NCI-H226 (cell line): ENCODE measurements at places on chromosomes 12 and 14.

- DNase-seq, result no peak
These were observed 629 bp downstream of the RAD51AP1 start for GRCh38 chr12:4539167-4539870.

GRCh38 chr12:19045426-19045825, 84.1 kb upstream of the PLEKHA5 start:
- no peak for DNase-seq

DNA sequence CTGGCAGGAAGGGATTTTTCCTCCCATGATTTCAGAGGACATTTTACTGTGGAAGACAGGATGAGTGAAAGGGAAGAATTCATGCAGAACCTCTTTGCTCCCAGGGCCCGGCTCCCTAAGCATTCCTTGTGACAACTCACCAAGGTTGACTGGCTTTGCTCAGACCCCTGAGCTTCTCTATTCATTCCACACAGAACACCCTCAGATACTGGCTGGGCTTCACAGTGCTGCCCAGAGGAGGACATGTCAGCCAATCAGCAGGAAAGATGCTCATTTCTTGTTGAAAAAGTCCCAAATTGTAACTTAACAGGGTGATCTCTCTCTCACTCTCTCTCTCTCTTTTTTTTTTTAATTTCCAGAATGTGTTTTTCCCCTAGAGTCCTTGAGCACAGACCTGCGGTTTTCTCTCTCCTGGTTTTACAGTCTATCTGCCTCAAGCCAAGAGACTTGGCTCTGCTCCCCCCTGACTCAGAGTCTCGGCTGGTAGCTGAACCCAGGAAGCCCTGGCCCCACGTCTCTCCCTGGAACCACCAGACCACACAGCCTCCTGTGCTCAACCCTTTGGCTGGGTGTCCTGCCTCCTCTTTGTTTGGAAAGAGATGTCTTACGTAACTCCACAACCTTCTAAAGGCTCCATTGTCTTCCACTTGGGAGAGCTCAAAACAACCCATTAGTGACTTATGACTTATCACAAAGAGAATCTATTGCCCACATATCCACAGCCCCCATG, 43.9 kb downstream of the SSPN start:
- peak; percentile 99 for DNase-seq

DNA sequence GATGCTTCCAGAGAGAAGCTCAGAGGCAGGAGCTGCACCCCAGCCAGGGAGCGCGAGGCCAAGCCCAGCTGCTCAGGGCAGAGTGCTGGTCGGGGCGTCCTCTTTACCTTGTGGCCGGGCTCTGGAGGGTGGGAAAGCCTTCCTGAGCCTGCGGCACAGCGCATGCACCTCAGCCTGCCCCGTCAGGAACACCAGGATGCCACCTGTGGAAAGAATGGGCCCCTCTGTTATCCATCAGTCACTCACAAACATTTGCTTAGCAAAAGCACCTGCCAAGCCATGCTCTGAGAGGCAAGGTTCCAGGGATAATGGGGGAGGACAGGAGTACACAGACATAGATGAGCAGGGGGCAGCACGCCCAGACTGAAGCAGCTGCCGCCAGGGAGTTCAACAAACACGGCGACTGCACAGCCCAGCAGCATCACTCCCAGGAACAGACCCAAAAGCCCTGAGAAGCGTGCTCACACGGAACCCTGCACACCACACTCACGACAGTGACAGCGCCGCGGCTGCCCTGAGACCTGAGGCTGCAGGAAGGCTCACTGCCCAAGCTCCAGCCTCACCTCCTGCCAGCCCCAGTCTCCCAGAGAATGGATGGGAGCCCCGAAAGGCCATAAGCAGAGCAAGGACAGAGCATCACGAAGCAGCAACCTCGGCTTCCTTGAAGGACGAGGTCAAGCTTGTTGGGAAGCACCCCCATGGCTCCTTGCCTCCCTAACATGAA, 21.8 kb downstream of the DHX37 start:
- no peak for DNase-seq

- DNase-seq, result no peak
These were observed 250.9 kb upstream of the OR4E1 start for GRCh38 chr14:21924479-21924878.

- peak; percentile 7 for DNase-seq
These were observed 127.4 kb upstream of the MAP1LC3B2 start for GRCh38 chr12:116431677-116432300.

DNA sequence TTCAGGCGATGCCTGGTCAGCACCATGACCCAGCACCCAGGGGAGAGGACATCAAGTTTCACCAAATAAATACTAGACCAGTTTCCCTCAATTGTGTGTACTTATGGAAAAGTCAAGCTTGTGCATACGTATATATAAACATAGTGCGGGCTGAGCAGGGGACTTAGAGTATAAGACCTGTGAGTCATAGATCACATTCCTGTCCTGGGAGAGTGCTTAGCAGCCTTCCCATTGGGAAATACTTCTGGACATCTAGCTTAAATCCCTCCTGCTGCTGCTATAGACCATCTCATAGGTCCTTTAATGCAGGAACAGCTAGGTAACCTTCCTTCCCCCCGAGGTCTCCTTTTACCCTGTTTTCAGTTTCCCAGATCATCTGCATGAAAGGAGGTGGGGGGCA, 51.9 kb downstream of the PRMT8 start:
- DNase-seq, result no peak

- DNase-seq, result no peak
These were observed 35.3 kb downstream of the SDR9C7 start for GRCh38 chr12:56898938-56899337.

DNA sequence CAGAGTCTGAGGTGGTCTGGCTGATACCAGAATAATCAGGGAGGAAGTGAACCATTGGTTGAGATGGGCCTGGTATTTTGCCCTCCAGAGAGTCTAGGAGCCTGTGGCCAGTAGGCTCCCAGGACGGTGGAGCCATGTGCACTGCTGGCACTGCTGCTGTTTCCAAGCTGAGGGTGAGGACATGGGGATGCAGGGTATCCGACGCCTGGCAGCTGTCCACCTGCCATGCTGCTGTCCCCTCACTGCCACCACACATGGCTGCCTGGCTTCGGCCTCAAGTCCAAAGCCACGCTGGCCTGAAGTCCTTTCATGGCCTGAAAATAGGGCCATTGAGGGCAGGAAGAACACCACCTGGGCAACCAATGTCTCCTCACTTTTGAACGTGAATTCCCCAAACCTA, 8.6 kb downstream of the CACNA1C start:
- no peak for DNase-seq

- no peak for DNase-seq
These were observed 1159.2 kb upstream of the TMEM132C start for GRCh38 chr12:127107744-127108143.

DNA sequence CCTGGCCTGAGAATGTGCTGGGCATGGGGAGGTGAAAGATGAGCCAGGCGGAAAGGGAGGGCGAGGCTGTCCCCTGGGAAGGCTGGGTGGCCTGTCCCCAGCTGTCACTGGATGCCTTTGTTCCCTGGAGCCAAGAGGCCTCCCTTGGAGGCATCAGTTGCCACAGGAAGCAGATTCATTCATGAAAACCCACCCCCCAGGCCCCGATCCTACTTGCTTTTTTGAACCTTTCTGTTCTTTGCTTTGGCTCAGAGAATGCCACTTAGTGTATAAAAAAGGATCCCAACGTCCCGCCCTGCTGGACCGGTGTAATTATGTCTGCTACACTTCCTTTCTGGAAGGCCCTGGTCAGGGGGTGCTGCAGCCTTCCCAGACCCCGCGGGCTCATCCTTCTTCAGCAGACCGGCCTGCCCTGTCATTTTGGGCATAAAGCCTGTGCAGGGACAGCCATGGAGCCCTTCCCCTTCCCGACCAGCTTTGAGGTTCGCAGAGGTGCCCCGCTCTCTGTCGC, 220.2 kb downstream of the SLC41A2 start:
- DNase-seq, result no peak

GRCh38 chr12:67690656-67691055, 42.1 kb downstream of the DYRK2 start:
- peak; percentile 73 for DNase-seq

DNA sequence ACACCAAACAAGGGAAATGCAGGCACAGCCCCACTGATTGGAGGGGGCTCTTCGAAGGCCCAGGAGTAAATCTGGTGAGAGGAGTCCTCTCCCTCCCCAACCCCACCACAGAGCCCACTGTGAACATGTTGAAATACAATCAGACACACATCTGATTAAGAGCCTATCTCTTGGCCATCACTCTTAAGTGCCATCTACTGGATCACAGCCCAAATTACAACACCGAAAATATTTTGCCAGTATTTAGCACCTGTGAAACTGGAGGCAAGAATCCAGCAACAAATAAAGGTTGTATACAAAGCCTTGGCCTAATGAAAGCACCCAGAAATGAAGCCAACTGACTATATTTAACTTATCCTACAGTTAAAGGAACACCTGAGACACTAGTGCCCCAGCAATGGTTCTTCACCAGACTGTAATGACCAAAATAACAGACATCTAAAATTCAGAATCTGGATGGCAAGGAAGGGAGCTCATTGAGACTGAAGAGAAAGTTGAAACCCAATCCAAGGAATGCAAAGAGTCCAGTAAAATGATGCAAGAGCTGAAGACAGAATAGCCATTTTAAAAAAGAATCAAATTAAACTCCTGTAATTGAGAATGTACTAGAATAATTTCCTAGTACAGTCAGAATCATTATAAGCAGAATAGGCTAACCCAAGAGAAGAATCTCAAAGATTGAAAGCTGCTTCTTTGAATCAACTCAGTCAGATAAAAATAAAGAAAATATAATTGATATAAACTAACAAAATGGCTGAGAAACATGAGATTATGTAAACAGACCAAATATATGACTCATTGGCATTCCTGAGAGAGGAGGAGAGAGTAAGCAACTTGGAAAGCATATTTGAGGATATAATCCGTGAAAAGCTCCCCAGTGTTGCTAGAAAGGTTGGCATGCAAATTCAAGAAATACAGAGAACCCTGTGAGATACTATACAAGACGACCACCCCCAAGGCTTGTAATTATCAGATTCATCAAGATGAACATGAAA, 1117.0 kb downstream of the FLRT2 start:
- DNase-seq, result no peak

DNA sequence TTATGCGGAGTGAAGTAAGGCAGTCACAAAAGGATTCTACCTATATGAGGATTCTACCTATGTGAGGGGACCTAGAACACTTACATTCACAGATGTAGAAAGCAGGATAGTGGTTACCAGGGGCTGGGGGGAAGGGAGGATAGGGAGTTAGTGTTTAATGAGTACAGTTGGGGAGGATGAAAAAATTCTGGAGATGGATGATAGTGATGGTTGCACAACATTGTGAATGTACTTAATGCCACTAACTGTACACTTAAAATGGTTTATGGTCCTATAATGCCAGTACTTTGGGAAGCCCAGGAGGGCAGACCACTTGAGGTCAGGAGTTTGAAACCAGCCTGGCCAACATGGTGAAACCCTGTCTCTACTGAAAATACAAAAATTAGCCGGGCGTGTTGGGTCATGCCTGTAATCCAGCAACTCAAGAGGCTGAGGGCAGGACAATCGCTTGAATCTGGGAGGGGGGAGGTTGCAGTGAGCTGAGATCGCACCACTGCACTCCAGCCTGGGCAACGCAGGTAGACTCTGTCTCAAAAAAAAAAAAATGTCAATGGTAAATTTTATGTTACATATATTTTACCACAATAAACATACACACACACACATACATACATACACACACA, 25.4 kb downstream of the SVOP start:
- no peak for DNase-seq

- no peak for DNase-seq
These were observed 82.2 kb downstream of the PPP2R5C start for GRCh38 chr14:101843665-101844064.

DNA sequence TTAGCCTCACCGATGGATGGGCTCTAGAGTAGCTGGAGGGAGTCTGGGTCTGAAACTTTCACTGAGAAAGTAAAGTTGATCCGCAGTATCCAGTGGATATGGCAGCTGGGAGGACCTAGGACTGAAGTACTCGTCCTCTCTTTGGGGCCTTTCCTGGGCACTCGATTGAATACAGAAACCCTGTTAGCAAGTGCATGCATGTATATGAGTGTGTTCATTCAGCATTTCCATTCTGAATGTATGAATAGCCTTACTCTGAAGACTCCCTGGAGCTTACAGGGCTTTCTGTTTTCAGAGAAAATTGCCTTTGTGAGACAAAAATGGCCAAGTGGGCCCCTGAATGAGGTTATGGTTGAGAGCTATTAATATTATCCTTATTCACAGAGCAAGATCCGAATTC, 62.8 kb downstream of the DAD1 start:
- no peak for DNase-seq

DNA sequence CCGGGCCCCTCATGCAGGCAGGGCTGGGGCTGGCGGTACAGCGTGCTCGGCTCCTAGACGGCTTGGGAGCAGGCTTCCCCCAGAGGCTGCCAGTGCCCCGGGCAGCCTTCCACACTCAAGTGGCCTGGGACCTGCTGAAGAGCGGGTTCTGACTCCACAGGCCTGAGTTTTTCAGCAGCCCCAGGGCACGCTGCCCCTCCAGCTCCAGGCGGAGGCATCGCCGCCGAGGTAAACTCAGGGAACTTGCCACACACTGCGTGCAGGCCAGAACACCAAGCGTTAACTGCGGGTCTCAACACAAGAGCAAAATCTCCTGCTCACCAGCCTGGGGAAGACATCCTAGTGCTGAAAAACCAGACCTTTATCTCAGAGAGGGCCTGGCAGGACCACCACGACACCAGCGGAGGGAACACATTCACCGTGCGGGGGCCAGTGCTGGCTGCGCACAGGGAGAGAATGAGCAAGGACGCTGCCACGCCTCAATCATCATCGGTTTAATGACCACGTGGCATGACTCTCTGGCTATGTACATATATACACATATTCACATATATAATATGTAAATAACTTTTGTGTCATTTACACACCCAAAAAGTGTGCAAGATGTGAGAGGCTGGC, 21.3 kb downstream of the PSMC1 start:
- no peak for DNase-seq

- no peak for DNase-seq
These were observed 112.8 kb downstream of the DAD1 start for GRCh38 chr14:22476005-22476751.

DNA sequence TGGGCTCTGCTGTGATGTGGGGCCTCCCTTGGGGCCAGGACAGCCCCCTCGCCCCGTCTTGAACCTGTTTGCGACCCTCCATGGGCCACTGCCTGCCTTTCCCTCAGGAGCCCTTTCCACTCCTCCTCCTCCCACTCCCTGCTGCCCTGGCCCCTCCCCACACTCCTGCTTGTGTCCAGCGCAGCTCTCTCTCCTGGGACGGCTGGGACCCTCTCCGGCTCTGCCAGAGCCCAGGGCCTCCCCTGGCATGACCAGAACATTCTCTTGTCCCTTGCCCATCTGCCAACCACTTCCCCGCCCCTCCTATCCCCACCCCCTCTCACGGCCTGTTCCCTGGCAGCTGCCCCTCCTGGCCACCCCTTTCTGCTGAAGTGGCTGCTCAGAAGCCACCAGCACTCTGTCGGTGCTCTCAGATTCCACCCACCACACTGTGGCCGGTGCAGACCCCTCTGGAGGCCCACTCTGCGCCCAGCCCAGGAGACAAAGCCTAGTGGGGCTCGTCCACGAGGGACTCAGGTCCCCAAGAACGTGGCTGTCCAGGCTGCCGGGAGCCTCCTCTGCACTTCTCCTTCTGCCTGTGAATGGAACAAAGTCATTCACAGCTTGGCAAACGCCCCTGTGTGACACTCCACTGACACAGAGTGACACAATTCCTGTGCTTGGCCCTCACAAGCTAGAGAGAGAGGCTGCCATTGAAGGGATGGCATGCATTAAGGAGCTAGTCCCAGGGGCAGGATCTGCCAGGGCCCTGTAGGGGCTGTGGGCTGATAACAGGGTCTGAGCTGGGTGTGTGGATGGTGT, 1.4 kb downstream of the ASPG start:
- no peak for DNase-seq
